ENCODE measurements at places on chromosomes 5 and 9.
A peak's percentile ranks its signal among the peaks of the same experiment; 100 is the strongest.

- DNase-seq: no peak
These were observed 61.1 kb upstream of the IFNE start for GRCh38 chr9:21543187-21543586.

DNA sequence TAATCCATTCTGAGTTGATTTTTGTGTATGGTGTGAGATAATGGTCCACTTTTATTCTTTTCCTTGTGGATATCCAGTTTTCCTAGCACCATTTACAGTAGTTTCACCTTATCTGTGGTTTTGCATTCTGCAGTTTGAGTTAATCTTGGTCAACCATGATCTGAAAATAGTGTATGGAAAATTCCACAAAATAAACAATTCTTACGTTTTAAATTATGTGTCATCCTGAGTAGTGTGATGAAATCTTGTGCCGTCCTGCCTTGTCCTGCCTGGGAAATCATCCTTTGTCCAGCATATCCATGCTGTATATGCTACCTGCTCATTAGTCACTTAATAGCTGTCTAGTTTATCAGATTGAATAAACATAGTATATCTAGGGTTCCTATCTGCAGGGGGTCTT, 42.1 kb downstream of the CDC42SE2 start:
- no peak for DNase-seq

DNA sequence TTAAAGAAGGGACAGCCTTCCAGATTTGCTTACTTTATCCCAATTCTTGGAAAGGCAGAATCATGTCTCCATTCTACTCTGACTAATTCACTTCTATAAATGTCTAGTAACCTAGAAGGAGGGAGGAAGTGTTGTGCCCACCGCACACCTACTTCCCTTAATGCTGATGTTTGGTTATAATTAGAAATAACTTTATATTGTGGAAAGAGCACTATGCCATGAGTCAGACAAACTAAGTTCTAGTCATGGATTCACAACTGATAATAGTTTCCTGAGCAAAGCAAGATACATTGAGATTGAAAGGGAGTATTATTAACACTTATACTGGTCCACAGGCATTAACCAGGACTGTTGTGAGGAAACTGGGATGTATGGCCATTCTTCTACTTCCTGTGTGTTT, 345.9 kb upstream of the RPS23 start:
- DNase-seq: no peak

DNA sequence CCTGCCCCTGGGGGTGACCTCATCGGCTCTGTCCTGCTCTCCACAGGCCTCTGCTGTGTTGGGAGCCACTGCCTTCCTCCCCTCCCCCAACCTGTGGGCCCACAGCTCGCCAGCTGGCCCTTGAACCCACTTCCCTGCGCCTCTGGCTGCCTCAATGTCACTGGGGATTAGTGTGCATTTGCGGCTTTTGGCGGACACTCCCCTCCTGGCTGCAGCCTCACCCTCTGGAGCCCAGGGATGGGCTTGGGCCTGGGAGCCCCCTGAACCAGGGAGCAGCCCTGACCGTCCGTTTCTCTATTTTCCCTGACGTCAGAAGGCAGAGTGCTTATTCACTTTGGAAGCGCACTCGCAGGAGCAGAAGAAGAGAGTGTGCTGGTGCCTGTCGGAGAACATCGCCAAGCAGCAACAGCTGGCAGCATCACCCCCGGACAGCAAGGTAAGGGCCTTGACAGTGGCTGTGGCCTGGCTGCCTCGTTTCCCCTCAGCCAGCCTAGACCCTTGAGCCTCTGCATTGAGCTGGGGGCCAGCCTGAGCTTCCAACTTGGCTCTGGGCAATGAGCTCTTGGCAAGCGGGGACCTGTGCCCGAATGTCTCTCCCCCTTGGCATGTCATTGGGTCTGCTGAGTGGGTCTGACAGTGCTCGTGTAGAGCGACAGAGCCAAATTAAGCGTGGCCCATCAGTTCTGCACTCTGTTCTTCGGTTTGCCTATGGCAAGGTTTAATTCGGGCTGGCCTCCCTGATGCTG, 73.1 kb downstream of the RGS3 start:
- DNase-seq: peak; percentile 77

- DNase-seq: no peak
These were observed 14.3 kb downstream of the ARHGAP26 start for GRCh38 chr5:142784401-142784955.

- no peak for DNase-seq
These were observed 15.2 kb upstream of the SLC36A1 start for GRCh38 chr5:151432210-151432609.

DNA sequence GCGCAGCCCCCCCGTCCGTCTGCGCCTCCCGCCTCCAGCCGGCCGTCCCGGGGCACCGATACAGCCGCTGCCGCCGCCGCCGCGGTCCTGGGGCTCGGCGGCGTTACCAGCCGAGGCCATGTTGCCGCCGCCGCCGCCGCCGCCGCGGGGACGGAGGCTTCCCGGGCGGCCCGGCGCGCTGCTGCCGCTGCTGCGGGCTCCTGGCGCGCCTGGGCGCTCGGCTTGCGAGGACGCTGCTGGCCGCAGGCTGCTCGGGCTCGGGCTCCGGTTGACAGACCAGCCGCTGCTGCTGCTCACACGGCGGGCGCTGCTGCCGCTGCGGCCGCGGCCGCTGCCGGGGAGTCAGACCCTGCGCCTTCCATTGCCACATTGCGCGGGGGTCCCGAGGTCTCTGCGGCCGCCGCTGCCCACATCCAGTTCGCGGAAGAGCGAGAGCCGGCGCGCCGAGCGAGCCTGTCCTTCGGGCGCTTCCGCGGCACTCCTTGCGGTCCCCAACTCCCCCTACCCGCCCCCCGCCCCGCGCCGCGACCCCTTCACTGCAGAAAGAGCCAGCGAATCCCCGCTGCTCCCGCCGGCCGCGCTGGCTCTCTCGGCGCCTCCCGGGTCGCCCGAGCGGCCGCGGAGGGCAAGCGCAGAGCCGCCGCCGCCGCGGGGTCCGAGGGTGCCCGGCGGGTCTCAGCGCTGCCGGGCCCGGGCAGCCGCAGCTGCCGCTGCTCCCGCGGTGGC, 8.4 kb downstream of the PTCH1 start:
- DNase-seq: peak; percentile 49

- DNase-seq: no peak
These were observed 659.0 kb upstream of the ARRDC3 start for GRCh38 chr5:92041911-92042660.

- no peak for DNase-seq
These were observed 176.9 kb downstream of the RGS3 start for GRCh38 chr9:113640418-113640817.

DNA sequence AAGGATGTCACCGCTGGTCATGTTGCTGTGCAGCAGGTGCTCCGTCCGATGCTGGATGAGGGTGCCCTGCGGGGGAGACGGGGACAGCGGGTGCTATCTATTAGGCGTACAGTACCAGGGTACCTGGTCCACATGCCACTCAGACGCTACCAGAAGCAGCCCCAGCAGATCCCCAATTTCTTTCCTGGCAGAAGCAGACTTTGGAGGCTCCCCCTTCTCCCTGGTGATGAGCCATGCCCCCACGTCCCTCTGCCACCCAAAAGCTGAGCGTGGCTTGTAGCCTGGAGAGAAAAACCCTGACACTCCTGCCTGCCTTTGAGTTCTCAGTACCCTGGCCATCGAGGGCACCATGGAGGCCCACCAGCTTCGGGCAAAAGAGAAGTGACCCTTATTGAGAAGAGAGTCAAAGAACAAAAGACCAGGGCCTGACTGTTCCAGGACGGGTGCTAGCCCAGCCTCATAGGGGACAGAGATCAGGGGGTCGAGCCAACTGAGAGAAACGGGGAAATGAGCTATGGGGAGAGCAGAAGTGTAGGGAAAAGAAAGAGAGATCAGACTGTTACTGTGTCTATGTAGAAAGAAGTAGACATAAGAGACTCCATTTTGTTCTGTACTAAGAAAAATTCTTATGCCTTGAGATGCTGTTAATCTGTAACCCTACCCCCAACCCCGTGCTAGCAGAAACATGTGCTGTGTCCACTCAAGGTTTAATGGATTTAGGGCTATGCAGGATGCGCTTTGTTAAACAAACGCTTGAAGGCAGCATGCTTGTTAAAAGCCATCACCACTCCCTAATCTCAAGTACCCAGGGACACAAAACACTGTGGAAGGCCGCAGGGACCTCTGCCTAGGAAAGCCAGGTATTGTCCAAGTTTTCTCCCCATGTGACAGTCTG, 62.0 kb upstream of the ZNF354B start:
- no peak for DNase-seq

All from retina (tissue), 1 donor.